Mesendoderm (in vitro differentiated cells): ENCODE measurements at places on chromosomes 13 and 19.

- DNase-seq, result no peak
These were observed 236.4 kb upstream of the PCDH9 start for GRCh38 chr13:67466569-67466968.

GRCh38 chr19:16368385-16369305 is 44.0 kb downstream of the KLF2 start:
- DNase-seq, result no peak

DNA sequence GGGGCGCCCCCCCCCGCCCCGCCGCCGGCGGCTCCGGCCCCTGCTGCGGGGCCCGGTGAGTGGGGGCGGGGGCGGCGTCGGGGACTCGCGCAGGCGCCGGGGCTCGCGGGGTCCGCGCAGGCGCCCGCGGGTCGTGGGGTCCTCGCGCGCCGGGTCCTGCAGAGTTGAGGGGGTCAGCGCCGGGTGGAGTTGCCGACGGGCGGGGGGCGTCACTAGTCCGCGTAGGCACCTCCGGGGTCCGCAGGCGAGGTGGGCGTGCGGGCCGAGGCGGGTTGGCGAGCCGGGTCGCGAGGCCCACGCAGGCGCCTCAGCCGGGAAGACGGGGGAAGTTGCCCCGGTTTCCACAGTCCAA is 365 bp downstream of the PPP6R1 start:
- no peak for DNase-seq

DNA sequence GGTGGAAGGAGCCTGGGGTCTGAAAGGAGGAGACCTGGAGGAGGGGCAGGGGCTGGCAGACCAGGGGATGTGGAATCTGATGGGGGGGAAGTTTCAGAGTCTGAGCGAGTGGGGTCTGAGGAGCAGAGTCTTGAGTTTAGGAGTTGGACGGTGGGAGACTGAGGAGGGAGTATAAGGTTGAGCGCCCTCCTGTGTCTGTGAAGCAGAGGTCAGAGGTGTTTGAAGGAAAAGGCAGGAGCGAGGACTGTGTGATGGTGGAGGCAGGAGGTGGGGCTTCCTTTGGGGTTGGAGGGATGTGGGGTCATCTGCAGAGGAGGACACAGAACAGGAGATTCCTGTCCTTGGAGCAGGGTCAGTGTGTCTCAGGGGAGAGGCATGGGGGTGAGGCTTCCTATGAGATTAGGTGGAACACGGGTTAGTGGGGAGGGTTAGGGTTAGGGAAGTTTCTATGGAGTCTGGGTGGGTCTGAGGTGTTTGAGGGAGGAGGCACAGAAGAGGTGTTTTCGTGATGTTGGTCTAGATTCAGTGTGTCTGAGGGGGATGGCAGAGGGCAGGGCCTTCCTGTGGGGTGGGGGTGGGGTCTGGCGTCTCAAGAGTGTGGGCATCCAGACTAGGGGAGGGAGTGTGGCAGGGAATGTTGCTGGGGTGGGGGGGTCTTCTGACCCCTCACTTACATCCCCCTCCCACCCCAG is 8.3 kb downstream of the RYR1 start:
- DNase-seq, result peak; percentile 86

DNA sequence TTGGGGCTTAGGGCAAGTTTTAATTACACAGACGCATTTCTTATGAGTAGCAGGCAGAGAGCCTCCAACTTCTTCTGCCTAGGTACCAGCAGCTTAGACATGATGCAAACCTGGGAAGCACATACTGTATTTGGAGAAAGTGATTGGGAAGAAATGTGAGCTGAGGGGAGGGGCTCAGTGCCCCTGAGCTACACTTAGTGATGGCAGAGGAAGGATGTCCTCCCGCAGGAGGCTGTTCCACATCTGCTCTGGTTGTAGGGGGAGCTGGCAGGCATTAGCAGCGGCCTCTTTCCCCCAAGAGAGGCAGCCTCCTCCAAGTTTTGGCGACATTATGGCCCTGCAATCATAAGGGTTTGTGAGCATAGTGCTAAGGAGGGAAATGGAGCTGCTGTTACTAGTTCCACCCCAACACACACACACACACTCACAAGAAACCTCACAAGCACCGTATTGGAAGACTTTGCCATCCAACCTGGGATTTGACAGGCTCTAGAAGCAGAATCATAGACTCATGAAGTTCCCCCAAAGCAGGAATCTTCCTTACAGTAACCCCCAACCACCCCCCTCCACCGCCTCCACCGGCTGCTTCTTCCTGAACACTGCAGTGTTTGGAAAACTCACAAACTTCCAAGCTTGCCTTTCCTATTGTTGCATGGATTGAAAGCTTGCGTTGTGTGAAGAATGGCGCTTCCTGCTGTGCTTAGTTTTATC is 3.3 kb downstream of the ALOX5AP start:
- no peak for DNase-seq

DNA sequence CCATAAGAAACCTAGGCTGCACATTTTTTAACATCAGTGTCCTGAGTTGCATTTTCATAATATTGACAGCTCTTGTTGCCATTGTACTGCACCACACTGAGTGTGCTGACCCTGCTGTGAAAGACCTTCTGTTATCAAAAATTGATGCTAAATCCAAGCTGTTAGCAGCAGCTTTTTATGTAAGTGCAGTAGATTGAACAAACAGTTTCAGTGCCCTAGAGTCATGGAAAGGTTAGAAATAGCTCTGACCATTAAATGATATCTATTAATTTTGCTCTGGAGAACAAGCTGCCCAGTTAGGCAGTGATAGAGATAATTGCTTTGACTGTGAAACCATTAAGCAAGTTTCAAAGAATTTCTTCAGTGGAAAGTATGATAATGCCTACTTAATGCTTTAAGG is 1289.2 kb upstream of the PCDH20 start:
- no peak for DNase-seq

DNA sequence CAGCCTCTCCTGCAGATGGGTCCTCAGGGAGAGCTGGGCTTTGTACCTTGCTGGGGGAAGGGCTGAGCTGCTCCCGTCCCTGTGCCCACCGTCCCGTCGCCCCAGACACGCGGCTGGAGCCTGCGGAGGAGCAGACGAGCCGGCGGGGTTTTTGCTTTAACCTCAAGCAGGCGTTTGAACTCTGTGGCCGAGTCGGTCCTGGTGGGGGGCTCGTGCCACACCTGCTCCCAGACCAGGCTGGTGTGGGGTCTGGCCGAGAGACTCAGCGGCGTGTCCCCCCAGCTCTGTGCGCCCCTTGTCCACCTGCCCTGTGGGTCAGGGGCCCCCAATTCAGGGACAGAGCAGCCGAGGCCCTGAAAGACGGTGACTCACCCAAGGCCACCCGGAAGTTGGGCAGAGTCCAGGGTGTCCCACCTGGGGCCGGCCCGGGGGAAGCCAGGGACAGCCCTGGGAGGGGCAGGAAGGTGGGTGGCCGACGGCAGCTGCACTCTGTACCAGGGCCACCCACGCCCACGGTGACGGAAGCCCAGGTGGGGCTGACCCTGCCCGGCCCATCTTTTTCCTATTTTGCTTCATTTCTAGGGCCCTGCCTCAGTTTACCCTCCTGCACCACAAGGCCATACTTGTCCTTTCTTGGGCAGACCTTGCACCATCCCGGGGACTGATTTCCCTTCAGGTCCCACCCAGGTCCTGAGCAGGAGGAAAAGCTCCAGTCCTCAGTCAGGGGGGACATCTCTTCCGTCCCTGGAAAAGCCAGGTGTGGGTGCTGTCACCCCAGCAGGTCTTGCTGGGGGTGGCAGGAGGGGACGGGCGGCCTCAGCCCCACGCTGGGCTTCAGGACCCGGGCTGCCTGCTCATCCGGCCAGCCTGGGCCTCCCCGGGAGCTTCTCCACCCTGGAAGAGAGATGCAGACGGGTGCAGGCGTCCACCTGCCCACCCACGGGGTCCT is 5.3 kb downstream of the EFNA2 start:
- no peak for DNase-seq

DNA sequence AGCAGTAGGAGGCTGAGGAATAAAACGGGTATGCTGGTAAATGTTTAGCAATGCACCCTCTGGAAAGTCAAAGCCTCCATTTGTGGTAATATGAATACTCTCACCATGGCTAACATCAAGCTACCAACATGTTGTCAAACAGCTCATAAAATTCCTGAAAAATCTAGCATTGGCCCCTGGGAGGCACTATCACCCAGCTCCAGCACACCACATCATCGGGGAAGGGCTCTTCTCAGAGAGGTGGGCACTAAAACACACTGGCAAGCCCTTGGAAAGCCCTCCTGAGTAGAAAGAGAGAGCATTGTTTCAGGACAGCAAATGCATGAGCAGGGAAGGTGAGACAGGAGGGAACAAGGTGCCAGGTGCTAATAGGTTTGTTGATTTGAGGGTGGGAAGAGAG is 53.9 kb upstream of the FLT1 start:
- peak; percentile 53 for DNase-seq

- no peak for DNase-seq
These were observed 39.9 kb downstream of the ELF1 start for GRCh38 chr13:40979232-40979631.

GRCh38 chr19:32677657-32678056 is 2.0 kb downstream of the RGS9BP start:
- peak; percentile 71 for DNase-seq

GRCh38 chr19:20060282-20060681 is 17.5 kb upstream of the ZNF90 start:
- DNase-seq, result no peak

DNA sequence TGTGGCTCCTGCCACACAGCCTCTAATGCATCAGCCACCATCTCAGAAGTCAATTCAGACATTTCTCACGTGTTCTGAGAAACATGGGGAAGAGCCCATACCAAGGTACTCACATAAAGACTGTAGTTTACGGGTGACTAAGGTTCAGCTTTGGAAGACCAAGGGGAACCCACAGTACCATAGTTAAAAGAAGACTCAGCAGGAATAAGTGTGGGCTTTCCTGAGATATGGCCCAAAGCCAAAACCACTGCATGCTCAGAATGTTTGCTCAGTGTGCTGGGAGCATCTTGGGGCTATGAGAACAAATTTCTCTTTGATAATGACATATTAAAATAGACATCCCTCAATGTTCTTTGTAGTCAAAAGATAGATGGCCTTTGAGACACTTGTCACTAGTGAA is 283.8 kb downstream of the DCT start:
- no peak for DNase-seq

DNA sequence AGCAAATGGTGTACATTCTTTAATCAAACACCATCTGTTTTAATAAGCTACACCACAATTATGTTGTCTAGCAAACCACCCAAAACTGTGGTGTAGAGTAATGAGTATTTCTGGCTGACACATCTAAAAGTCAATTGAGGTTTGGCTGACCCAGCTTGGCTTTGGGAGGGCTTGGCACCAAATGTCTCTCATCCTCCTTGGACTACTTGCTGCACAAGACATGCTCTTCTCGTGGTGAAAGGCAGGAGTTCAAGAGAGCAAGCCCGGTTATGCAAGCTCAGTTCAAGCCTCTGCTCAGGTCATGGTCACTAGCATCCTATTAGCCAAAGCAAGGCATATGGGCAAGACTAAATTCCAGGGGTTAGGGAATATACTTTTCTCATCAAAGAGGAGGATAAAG is 37.1 kb downstream of the LACC1 start:
- no peak for DNase-seq

DNA sequence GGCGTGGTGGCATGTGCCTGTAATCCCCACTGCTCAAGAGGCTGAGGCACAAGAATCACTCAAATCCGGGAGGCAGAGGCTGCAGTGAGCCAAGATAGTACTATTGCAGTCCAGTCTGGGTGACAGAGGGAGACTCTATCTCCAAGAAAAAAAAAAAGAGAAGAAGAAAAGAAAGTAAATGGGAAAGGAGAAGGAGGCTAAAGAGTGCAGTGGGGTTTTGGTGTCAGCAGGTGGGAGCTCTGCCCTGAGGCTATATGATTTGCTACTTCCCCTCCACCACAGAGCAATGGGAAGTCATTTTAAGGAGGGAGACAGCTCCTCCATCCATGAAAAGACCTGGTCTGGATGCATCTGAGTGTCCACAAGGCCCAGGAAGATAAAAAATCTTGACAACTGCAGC is 23.1 kb downstream of the UNC13A start:
- DNase-seq, result no peak

GRCh38 chr13:59444210-59444857 is 719.4 kb downstream of the DIAPH3 start:
- no peak for DNase-seq

- no peak for DNase-seq
These were observed 78.8 kb downstream of the MAP4K1 start for GRCh38 chr19:38538793-38539528.

- DNase-seq, result peak; percentile 63
These were observed 55.4 kb downstream of the INTS6 start for GRCh38 chr13:51397262-51397941.

DNA sequence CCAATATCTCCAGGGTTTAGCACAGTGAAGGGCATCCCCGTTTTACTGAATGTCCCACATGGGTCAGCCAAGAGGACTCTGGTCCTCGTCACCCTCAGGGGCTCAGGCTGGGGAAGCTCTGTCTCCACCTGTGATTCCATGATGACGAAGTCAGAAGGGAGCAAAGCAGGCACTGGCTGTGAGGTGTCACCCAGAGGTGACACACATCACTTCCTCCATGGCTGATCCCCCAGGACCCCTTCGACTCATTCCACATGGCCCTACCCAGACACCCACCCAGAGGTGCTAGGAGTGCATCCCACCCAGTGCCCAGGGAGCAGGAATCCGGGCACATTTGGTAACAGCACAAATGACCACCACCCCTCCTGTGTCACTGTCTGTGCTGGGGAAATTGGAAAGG is 145.2 kb upstream of the VSTM2B start:
- DNase-seq, result no peak

GRCh38 chr19:48635263-48635965 is 1.8 kb downstream of the DBP start:
- no peak for DNase-seq

- DNase-seq, result no peak
These were observed 223.9 kb downstream of the SHISA2 start for GRCh38 chr13:25827831-25828465.

GRCh38 chr13:34430294-34430693 is 511.8 kb upstream of the NBEA start:
- DNase-seq, result no peak

DNA sequence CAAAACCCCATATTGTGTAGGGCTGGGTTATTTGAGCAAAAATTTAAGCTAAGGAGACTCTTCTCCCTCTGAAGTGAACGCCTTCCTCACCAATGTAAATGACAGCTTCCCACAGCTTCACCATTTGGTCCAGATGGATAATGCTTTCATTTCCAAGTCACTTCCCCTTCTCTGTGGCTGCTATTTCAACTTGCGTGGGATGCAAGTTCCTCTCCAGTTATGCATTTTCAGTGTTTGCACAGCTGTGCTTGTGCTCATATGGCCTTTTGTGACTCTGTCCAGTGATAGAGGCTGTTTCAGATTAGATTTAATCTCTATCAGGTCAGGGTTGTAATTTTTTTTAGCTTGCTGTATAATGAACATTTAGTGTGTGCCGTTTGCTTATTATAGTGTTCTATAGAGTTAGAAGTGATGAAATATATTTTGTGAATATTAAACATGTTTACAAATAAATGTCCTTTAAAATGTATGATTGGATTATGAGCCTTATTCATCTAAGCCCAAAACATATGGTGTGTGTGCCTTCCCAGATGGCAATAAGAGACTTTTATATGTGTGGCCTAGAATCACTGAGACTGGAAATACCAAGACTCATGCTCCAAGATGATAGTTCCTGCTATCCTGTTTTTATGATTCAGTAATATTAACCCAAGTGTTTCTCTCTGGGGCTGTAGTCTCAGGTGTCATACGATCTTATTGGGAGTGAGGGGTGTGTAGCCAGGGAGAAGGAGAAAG is 86.6 kb downstream of the TNFRSF19 start:
- DNase-seq, result no peak
